ENCODE measurements at places on chromosomes 13 and 19.

DNA sequence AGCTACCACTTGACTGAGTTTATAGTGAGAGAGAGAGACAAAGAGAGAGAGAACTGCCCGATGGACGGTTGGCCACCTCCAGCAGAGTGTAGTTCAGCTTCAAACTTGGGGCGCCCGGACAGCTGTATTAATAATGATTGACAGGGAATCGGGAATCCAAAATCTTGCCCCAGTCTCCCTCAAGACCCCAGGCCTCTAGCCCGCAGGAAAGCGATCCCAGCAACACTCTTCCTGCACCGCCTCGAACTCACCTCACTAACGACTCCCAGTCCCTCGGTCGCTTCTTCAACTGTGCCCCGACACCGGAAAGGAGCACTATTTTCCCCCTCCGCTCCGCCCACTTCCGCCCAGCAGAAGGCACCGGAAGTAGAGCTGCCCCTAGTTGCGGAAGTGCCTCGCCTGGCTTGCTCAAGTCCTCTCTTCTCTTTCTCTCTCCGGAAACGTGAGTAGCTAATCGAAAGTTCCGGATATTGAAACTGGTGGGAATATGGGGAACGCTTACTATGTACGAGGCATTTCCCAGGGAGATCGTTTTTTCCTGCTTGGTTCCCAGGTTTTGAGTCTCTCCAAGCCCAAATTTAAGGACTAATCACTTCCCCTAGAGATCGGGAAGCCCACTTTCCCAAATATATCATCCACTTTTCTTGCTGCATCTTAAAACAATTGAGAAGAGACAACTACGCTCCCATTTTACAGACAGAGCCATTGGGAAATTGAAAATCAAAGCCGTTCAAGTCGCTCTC is at the start of gene NOSIP:
Gene NOSIP, minus strand, starts transcription at position 293 of the 743 bp plus-strand sequence. CDS start 19,865 bp downstream, outside the sequence.
- peak; percentile 88 for DNase-seq

- DNase-seq: peak; percentile 91
Observed at GRCh38 chr19:33819880-33820781, 23.5 kb downstream of the KCTD15 start.

GRCh38 chr13:111042661-111043226 is 72.4 kb upstream of the ARHGEF7 start:
- DNase-seq: no peak

DNA sequence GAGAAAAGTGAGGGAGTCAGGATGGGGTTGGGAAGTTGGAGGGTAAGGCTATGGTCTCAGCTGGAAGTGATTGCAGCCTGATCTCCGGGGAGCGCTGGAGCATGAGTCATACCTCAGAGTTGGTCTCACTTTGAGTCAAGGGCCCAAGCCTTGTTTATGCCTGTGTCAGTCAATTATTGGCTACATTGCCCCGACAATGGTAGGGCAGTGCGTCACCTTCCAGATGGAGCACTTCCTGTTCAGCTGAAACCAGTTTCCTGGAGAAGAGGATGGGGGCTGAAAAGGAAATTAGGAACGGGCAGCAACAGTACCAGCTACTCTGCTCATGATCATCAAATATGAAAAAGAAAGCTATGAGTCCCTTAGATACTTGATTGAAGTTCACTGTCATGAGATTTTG is 60.4 kb downstream of the ADGRE1 start:
- DNase-seq: peak; percentile 89

DNA sequence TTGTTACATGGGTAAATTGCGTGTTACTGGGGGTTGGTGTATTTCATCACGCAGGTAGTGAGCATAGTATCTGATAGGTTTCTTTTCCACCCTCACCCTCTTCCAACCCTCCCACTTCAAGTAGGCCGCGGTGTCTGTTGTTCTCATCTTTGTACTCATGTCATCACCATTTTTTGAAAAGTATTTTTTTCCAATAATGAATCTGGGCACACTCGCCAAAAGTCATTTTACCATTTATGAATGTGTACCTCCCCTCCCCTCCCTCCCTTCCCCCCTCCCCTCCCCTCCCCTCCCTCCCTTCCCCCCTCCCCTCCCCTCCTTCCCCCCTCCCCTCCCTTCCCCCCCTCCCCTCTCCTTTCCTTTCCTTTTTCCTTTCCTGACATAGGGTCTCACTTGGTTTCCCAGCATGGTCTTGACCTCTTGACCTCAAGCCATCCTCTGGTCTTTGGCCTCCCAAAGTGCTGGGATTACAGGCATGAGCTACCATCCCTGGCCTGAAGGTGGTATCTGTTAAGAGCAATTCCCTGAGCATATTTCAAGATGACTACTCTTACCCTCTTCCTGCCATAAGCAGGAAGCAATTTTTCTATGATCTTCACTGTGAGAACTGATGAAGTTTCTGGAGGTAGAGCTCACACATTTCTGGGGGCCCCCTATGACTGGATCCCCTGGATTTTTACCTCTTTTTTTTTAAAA is 15.7 kb downstream of the ZNF627 start:
- DNase-seq: no peak

DNA sequence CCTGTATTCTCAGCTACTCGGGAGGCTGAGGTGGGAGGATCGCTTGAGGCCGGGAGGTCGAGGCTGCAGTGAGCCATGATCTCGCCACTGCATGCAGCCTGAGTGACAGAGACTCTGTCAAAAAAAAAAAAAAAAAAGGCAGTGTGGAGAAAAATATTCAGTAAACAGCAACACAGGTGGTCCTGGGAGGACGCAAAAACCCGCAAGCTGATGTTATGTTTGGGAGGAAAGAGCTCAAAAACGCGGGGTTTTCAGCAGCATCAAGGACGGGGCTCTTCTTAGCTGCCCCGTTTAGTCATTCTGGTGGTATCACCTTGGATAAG is 599 bp upstream of the ZNF784 start:
- DNase-seq: no peak

DNA sequence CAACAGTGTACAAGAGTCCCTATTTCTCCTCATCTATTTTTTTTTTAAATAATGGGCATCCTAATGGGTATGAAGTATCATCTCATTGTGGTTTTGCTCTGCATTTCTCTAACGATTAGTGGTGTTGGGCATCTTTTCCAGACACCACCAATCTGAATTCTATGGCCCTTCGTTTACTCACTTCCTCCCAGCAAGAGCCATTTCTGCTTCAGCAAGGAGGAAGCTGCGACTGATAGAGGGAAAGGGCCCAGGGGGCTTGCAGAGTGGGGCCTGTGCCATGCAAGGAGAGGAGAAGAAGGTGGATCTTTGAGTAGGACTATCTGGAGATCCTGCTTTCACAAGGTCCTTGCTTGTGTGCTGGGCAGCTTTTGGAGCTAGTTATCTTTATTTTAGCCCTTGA is 58.0 kb downstream of the USPL1 start:
- no peak for DNase-seq

GRCh38 chr13:48731001-48731658 is 77.4 kb downstream of the CYSLTR2 start:
- DNase-seq: no peak

- DNase-seq: peak; percentile 39
Observed at GRCh38 chr13:22061371-22061805, 390.5 kb downstream of the FGF9 start.

DNA sequence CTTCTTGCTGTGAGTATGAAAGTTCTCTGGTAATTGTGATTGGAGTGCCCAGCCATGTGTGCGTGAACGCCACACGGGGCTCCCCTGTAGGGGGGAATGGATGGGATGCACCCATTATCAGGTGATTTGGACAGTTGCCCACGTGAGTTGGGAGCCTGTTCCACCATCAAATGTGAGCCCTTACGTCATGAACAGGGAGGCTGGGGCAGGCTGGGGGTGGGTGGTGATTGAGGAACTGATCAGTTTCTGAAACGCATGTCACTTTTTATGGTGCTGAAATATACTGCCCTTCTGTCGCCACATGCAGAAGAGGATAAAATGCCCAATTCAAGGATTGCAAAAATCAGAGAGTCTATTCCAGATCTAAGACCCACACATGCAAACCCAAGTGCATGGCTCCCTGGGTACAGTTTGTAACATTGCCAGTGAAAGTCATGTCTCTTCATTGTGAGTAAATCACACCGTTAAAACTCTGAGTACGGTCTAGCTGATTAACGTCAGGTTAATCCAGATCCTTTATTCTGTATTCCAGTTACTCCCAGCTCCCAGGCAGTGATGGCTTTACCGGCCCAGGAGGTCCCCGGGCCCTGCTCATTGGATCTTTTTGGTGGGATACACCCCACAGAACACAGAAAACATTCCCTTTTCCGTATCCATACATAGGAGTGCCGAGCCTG is 90.2 kb downstream of the RAB20 start:
- DNase-seq: no peak

DNA sequence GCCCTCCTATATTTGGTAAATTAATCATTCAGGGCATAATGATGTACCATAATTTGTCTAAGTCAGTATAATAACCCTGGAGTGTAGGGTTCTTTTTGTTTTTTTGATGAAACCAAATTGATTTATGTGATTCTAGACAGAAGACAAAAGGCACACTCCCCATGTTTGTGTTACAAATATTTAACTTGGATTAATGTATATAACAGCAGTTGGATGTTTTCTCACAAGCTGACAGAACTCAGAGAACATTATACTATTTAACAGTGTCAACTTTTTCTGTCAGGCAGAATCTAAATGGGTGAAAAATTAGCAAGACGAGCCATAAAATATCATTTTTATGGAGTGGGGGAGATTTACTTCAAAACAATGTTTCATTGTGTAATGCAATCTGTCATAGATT is 15.2 kb downstream of the CBY2 start:
- no peak for DNase-seq

- DNase-seq: peak; percentile 84
Observed at GRCh38 chr19:34480971-34481841, at the start of gene WTIP. WTIP (plus strand) TSS chr19:34481758; CDS start chr19:34481975, 217 bp downstream.

DNA sequence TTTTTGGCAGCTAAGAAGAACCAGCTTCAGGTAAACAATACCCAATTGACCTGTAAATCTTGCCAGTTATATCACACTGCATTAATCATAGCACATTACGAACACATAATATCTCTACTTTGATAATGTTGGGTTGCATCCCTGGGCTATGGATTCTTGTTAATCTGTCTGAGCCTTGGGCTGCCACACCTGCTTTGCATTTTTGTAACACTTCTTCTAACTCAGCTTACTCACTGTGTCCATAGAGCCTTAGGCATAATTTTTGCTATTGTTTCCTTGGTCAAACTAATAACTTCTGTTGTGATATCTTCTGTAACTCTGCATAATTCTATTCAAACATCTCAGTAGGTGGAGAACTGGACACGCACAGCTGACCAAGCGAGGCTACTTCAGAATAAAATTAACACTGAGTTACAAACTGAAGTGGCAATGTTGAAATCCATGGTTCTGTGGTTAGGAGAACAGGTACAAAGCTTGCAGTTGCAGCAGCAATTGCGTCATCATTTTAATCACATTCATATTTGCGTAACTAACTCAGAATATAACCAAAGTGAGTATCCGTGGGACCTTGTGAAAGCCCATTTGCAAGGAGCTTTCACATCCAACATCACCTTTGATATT is 6.4 kb downstream of the ZNF350 start:
- peak; percentile 27 for DNase-seq

- DNase-seq: peak; percentile 45
Observed at GRCh38 chr19:4678881-4679790, 9.0 kb upstream of the MYDGF start.

GRCh38 chr19:15290166-15290565 is 42.2 kb downstream of the BRD4 start:
- DNase-seq: no peak

DNA sequence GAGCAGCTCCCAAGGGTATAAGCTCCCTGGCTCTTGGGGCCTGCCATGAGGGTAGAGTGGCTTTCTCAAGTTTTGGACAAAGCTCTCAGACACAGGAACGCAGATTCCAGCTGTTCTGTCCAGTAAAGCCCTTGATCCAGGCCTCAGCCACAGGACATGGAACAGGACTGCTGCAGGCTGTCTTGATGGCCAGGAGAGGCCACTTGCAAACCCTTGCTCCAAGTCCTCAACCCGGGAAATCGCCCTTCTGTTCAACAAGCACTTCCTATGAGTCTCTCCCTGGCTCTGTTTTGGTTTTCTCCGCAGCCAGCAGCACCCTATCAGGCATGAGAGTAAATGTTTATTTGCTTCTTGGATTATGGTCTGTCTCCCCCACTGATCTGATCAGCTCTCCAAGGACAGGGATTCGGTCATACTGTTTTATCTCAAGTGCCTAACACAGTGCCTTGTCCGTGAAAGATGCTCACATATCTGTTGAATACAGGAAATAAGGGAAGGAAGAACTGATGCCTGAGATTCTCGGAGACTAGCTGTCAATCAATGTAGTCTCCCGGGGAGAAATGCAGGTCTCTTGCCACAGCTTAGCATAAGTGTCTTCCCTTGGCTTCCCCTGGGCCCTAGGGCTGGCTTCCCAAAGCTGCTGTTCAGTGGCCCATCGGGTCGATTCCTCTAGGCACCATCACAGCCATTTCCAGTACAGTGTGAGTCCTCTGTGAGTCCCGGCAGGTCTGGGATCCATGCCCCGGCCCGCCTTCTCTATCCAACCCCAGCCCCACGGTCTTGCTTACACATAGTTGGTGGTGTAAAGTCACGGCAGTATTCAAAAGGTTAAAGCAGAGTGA is 90.8 kb downstream of the TSHZ3 start:
- no peak for DNase-seq

GRCh38 chr19:32651729-32652140 is 23.2 kb downstream of the ANKRD27 start:
- no peak for DNase-seq

GRCh38 chr13:31334994-31335557 is 135.3 kb downstream of the B3GLCT start:
- DNase-seq: no peak

DNA sequence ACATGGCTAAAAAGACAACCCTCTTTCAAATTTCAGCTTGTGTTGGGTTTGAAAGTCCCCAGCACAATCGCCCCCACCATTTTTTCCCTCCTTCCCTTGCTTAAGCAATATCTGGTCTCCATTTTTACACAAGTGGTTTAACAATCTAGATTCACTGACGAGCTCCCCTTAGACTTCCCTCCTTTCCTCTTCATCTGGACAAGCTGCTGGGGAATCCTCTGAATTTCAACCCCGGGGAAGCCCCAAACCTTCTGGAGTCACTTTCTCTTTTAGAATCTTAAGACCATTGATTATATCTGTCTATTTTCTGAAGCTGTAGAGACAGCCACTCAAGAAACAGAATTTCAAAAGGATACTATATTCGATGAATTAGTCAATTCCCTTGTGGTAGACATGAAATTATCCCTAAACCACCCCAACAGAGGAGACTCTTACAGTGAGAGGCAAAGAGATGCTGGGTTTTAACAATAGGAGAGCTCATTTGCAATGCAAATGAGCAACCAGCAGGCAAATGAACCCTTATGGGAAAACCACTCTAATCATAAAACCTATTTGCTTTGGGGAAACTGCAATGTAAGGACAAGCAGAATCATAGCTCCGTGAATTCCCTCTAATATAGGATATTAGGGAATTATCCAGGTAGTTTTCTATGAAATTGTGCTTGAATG is 78.9 kb downstream of the TEX26 start:
- no peak for DNase-seq

- no peak for DNase-seq
Observed at GRCh38 chr19:15935167-15935702, 906 bp upstream of the CYP4F11 start.

GRCh38 chr19:55384131-55384919 is at the start of gene TMEM238:
TMEM238 (minus strand) TSS chr19:55384292; CDS start chr19:55384259, 33 bp downstream.
- no peak for DNase-seq

DNA sequence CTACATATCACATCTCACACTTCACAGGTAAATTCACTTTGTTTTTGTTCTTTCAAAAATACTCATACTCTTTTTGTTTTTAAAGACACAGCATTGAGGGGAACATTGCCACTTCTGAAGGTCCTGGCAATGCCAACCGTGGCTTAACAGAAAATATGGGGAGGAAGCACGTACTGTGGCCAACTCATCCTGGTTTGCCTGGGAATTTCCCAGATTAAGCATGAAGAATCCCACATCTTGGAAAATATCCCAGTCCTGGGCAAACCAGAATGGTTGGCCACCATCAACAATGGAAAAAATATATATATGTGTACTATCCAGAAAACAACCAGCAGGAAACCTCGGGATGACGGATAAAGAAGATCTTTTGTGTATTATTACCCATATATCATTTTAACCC is 1032.2 kb upstream of the SLC10A2 start:
- peak; percentile 72 for DNase-seq

Measured in NCI-H226 (cell line).